Thymus (tissue), 14 donors: ENCODE measurements at places on chromosomes 4 and X. TPM values are rescaled to one million over a fixed set of nuclear protein-coding genes. Genes with fewer than 3 reads are reported as not detected.

DNA sequence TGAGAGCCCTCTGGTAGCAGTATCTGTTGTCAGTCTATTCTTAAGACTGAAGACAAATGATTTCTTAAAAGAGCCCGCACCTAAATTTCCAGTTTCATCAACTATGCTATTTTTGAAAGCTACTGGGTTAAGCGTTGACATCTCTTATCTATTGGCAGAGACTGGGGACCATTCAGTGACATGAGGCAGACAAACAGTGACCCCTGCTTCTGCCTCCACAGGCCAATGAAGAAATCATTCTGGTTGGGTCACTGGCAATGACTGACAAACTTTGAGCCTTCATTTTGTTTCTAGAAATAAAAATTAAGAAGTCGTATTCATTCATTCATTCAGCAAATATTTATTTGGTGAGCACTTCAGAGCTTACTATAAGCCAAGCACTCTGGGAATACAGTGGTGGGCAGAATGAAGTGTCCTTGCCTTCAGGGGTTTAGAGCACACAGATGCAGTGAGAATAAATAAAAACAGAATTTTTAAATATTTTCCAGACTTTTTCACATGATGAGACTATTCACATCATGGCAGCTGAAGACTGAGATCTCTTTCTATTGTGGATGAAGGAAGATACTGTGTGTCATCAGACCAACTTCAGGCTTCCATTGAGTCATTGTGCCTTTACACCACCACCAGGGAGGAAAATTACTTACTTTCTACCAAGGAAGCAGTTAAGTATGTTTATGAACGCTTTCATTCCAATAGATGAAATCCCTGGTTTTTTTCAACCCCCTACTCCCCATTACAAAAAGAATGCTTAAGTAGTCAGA is 36.0 kb downstream of the SORBS2 start:
- no peak for DNase-seq
- no peak overlapping the region for H3K27ac ChIP-seq
- no peaks in the 10 kb centered on the region for H3K27me3 ChIP-seq
- H3K4me3 ChIP-seq = no peak overlapping the region

Gene GABRE
- 2.9 TPM for total RNA-seq

- H3K4me3 ChIP-seq = no peak overlapping the region
- H3K27me3 ChIP-seq = no peaks in the 10 kb centered on the region
- H3K36me3 ChIP-seq = no peaks in the 10 kb centered on the region
- no peak for DNase-seq
These were observed 118.8 kb downstream of the FAM13A start for GRCh38 chr4:88938138-88938537.

- no peak overlapping the region for H3K27ac ChIP-seq
- H3K27me3 ChIP-seq = no peaks in the 10 kb centered on the region
- H3K36me3 ChIP-seq = no peaks in the 10 kb centered on the region
- no peak overlapping the region for H3K4me3 ChIP-seq
- no peak for DNase-seq
These were observed 68.5 kb downstream of the AFF1 start for GRCh38 chr4:87003266-87003665.

Gene BEX1
- total RNA-seq = 2.3 TPM

DNA sequence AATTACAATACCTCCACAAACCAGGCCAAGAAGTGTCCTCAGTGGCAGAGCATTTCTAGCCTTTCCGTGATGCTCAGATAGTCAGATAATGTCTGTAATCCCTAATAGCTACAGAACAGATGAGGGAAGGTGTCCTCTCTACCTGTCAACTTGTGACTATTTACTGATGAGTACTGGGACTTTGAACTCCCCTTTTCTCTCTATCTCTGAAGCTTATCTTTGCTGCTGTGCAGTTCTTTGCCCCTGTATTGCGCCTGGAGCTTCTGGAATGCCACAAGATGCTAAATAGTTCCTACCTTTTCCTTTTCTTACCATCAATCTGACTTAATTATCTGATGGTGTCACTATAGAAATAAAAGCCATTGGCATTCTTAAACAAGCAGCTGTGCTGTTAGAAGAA is 30.5 kb downstream of the FGF2 start:
- no peak for DNase-seq
- H3K27me3 ChIP-seq = no peaks in the 10 kb centered on the region
- no peaks in the 10 kb centered on the region for H3K36me3 ChIP-seq

Gene TEX11
- total RNA-seq = 0.14 TPM

Gene CDKL2
- 0.14 TPM for total RNA-seq

DNA sequence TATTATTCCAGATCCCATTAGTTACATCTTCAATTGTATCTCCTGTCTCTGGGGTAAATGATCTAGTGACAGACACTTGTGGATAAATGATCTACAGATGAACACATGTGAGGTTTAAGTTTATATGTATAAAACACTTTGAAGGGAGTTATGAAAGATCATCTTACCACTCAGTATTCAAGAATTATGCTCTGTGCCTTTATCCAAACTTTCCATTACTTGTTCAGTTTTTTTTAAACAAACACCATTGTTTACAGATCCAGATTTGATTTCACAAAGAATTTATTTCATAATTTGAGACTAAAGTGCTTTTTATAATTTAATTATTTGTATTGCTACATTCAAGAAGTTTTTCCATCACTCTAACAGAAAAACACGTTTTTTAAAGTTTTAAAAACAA is 142.5 kb downstream of the HHIP start:
- no peaks in the 10 kb centered on the region for H3K27me3 ChIP-seq
- H3K4me3 ChIP-seq = no peak overlapping the region
- H3K27ac ChIP-seq = no peak overlapping the region
- H3K36me3 ChIP-seq = no peaks in the 10 kb centered on the region
- H3K4me1 ChIP-seq = no peaks in the 10 kb centered on the region

GRCh38 chrX:23194885-23195554 is 139.6 kb upstream of the PTCHD1 start:
- no peak for DNase-seq
- no peak overlapping the region for H3K27ac ChIP-seq
- H3K27me3 ChIP-seq = no peaks in the 10 kb centered on the region
- H3K4me1 ChIP-seq = no peaks in the 10 kb centered on the region

DNA sequence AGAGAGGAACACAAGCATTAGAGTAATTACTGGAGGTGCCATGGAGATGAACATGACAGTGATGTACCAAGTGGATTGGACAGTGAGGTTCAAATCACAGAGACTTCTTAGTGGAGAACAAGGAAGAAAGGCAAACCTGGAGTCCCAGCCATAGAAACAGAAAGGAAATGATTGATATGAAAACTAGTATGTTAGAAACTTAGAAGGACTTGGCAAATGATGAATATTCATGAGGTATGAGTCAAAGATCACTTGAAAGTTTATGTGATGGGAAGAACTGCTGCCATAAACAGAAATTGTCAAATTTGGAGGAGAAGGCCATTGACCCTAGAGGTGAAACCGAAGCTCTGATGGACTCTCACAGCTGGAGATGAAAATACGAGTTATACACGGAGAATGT is 88.2 kb downstream of the PHOX2B start:
- H3K27me3 ChIP-seq = no peaks in the 10 kb centered on the region
- no peaks in the 10 kb centered on the region for H3K36me3 ChIP-seq
- no peak overlapping the region for H3K27ac ChIP-seq
- DNase-seq = no peak

- H3K4me1 ChIP-seq = no peaks in the 10 kb centered on the region
- no peak overlapping the region for H3K4me3 ChIP-seq
- no peaks in the 10 kb centered on the region for H3K36me3 ChIP-seq
- H3K27me3 ChIP-seq = no peaks in the 10 kb centered on the region
- no peak overlapping the region for H3K27ac ChIP-seq
These were observed 295.2 kb upstream of the AGA start for GRCh38 chr4:177737387-177737940.

Gene PRSS12
- 1.5 TPM for total RNA-seq

DNA sequence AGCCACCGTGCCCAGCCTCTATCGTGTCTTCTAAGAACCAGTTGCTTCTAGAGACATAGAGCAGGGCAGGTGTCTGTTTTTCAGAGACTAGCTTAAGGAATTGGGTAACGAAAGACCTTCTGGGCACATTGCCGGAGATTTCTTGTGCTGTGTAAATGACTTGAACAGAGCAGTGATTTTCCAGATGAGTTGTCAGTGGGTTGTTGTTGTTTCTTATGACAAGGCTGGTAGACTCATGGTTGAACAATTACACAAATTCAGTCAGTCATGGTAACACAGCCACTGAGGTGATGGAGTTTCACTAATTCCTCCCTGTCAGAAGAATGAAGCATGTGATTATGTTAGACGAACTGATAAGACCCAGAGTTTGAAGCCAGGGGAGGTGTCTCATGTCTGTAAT is 20.5 kb upstream of the DDX3X start:
- no peak for DNase-seq
- no peak overlapping the region for H3K4me3 ChIP-seq
- H3K27ac ChIP-seq = no peak overlapping the region
- H3K36me3 ChIP-seq = no peaks in the 10 kb centered on the region
- H3K4me1 ChIP-seq = no peaks in the 10 kb centered on the region

DNA sequence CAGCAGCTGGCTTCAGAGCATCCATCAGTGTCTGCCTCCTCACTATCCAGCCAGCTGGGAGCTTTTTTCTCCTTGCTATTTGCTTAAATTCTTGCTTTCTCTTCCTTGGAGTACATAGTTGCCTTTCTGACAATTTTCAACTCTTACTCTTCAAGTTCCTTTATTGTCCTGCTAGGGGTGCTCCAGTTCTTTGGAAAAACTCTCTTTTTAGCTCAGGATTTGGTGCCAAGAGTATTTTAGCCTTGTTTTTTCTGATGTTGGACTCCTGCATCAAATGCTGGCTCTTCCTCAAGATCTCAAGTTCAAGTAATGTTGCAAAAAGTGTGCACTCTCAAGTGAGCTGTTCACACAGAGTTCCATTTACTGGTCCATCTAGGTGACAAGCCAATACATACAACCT is 126.4 kb downstream of the KDR start:
- no peak overlapping the region for H3K27ac ChIP-seq
- H3K4me1 ChIP-seq = no peaks in the 10 kb centered on the region
- no peak for DNase-seq
- H3K4me3 ChIP-seq = no peak overlapping the region
- H3K36me3 ChIP-seq = no peaks in the 10 kb centered on the region

Gene GPRIN3
- 3.4 TPM for total RNA-seq

GRCh38 chrX:149120459-149120858 is 384.6 kb downstream of the IDS start:
- H3K4me3 ChIP-seq = no peak overlapping the region
- DNase-seq = peak; percentile 21
- no peaks in the 10 kb centered on the region for H3K4me1 ChIP-seq
- H3K27me3 ChIP-seq = no peaks in the 10 kb centered on the region
- H3K27ac ChIP-seq = no peak overlapping the region
- no peaks in the 10 kb centered on the region for H3K36me3 ChIP-seq
